AG10803 (cell line): ENCODE measurements at places on chromosomes 6 and 20.

- DNase-seq = no peak
Observed at GRCh38 chr6:80489911-80490635, 383.6 kb downstream of the BCKDHB start.

GRCh38 chr6:3263096-3263495 lies 4.3 kb downstream of the PSMG4 start:
- no peak for DNase-seq

DNA sequence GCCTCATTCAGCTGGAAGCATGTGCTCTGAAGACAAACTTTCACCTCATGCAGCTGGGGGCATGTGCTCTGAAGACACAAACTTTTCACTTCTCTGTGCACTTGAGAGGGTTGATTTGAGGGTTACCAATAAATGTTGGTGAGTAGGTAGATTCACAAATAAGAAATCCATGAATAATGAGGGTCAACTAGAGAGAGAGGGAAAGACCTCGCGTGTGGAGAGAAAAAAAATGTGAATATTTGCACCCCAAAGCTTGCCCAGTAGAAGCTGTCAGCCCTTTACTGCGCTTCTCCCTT lies 43.4 kb downstream of the PSMB1 start:
- no peak for DNase-seq

DNA sequence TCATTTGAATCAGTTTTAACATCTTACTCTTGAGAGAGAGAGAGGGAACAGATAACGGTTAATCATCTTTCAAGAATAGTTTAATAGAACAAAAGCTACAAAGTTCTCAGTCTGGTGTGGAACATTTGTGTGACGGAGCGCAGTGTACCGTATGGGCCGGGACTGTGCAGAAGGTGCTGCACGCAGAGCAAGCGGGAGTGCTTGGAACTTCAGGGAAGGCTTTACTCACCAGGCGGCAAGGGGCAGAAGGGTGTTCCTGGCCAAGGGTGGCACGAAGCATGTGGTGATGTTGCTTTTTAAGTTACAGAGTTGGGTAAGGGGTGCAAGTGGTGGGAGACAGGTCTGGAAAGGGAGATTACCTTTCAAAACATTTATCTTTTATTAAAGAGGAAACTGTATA lies 95.7 kb downstream of the TULP4 start:
- DNase-seq = no peak

DNA sequence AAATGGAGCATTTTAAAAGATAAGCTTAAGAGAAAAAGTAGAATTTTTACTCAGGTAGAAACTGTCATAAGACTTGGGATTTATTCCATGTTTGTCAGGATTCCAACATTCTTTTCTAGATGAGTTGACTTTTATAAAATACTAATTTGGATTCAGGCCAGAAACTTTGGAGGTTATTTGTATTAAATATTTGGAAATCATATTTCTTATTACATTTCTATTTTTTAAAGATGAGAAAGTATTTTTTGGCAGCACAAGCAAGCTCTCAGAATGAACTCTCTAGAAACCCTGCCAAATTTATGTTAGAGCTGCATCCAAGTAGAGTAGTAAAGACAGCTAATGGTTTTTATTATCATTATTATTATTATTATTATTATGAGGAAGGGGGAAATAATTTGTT lies 1014.9 kb upstream of the GJE1 start:
- no peak for DNase-seq

DNA sequence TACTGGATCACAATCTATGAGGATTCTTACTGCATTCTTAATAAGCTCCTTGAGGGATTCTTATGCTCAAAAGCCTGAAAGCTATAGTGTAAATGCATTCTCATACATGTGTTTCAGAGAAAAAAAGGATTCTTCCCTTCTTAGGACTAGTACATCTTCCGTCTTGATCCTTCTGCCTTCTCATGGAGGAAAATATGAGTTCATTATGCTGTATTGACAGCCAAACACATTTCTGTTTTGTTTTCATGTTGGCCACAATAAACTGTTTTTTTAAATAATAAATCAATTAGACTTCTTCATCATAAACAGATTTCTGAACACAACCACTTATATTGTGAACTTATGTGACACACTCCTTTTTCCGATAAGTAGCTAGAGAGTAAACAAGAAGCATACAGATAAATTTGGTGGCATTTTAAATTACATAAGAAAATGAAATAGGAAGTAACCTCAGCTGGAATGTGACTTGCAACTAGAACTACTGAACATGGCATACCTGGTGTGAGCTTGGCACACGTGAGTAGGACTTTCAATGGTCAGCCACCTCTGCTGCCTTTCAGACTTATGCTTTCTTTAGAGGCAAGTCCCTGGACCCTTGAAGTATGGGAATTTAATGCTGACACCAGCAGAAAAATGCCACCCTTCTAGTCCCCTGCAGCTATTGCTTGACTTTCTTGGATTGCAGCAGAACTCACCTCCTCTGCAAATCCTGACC lies 350.4 kb downstream of the BCKDHB start:
- DNase-seq = no peak

DNA sequence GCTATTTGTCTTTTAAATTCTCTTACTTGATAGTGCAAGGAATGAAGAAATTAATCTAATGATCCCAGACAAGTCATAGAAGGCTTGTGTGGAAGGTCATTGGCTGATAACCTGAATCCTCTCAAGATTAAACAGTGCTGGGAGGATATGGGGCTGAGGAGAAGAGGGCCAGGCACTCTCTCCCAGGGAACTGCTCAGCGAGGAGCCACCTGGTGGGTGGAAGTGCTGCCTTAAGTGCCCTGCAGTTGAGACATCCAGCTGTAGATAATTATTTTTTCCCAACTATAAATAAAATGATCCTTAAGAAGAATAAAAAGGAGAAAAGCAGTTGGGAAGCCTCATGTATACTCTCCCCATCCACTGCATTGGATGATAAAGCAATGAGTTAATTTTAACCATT lies 47.9 kb downstream of the BTBD3 start:
- DNase-seq = peak; percentile 6

DNA sequence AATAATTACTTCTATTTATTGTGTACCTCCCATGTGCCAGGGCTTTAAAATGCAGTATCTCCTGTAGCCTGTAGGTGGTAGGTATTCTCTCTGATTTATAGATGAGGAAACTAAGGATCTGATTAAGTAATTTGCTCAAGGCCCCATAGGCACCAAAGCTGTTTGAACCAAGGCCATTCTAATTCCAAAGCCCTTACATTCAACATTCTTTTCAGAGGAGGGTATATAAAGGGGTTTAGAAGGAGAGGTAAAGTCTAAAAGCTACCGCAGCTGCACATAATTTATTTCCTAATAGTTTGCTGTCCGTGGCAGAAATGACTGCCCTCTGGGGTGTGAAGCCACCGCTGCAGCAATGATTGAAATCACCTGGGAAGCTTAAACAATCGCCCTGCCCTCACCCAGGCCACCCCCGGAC lies 95.0 kb upstream of the FAM8A1 start:
- DNase-seq = peak; percentile 39

GRCh38 chr20:34997131-34997561 lies 41.5 kb downstream of the MYH7B start:
- DNase-seq = no peak

DNA sequence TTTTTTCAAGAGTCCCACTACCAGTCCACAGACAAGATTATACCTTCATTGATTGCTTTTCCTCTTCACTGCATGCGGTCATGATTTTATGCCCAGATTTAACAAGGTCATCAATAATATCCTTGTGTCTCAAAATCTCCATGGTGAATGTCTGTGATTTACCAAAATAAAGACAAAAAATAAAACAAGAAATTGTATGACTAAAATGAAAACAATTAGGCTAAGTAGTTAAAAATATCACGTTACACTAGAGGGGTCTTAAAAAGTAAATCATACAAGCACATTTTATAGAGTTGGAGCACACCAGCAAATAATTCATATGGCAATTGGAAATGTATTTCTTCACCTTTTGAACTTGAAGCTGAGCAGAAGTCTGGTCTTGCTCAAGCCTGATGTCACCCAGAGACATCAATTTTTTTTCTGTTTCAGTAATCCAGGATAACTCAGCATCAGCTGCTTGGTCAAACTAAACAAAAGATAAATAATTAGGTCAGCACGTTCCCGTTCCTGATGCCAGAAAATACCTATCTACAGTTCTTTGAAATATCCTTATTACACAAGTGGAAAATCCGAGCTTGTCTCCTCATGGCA lies 125.4 kb downstream of the DST start:
- peak; percentile 69 for DNase-seq

GRCh38 chr6:93419304-93420162 lies at the start of gene EPHA7:
TSS of gene EPHA7 (minus strand) at chr6:93419559. CDS start at chr6:93419341, 218 bp downstream.
- peak; percentile 72 for DNase-seq

DNA sequence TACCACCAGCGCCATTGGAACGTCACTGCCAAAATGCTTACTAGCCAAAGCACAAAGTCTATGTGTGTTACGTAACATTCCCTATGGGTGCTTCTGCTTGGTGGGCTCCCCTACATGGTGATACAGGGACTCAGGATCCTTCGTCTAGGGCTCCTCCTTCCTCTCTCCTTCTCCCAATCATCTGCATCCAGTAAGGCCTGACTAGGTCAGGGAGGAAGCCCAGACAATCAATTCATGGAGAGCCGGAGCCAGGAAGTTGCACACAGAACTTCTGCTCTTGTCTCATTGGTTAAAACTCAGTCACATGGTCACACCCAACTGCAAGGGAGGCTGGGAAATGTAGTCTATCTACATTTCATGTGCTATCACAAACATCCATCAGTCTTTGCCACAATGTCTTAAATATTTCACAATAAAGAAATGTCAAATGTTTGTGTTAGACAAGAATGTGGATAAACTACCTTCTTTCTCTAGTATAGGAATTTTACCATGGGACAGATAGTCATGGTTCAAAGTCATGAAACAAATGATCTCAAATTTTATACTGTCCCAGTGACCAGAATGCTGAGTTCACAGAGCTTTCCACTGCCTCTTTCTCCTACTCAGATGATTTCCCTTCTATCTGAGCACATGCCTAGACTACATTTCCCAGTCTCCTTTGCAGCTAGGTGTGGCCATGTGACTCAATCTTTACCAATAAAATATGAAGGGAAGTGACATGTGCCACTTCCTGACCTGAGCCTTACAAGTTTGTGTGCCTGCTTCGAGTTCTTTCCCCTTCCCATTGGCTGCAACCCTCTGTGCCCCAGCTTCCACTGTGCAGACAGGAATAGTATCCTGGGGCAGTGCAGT lies 9.3 kb upstream of the KCNK15 start:
- DNase-seq = peak; percentile 87

DNA sequence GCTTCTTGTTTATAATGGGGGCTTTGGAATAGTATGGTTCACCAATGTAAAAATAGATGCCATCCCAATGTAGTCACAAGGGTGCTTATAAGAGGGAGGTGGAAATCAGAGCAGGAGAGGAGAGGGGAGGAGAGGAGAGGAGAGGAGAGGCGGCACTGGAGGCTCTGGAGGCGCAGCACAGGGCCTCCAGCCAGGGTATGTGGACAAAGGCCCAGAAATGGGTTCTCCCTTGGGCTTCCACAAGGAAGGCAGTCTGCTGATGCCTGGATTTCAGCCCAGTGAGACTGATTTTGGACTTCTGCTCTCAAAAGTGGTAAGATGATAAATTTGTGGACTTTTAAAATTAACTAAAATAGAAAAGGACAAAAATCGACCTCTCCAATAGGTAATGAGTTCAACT lies 116.8 kb downstream of the RNASET2 start:
- no peak for DNase-seq

DNA sequence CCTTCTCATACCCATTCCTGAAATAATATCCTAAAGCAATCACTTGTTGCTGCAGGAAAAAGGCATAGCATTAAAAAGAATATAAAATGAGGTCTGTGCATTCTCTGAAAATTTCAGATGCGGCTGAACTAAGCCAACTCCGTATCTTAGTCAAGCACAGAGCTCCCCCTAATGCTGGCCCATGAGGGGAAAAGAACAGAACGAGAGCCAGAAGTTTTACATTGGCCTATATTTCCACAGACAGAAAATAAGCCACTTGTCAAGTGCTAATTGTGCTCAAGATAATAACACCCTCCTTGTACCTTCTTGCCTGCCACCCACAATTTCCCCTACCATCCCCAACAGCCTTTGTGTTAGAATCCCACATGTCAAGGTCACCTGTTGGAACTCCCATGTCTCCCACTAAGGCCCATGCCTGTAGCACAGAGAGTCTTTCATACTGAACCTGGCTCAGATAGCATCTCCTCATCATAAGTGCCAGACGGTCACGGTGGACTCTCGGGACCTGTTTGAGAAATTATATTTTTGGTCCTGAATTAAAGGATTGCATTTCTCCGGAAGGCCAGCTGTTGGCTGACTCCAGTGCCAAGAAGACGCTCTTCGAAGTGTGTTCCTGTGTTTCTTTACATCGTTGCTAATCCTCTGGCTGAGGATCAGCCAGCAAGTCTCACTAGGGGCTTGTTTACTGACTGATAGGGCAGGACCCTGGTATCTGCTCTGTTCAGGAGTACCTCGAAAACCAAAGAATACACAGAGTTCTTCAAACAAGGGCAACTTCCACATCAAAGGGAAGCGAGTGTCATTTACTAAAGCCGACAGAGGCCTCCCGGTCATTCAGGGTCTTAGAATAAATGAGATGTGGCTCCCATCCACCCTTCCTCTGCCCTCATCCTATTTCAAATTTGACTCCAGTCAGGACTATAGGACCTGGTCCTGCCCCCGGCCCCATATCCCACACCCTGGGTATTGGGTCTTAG lies 183.4 kb upstream of the FBXL4 start:
- DNase-seq = no peak

DNA sequence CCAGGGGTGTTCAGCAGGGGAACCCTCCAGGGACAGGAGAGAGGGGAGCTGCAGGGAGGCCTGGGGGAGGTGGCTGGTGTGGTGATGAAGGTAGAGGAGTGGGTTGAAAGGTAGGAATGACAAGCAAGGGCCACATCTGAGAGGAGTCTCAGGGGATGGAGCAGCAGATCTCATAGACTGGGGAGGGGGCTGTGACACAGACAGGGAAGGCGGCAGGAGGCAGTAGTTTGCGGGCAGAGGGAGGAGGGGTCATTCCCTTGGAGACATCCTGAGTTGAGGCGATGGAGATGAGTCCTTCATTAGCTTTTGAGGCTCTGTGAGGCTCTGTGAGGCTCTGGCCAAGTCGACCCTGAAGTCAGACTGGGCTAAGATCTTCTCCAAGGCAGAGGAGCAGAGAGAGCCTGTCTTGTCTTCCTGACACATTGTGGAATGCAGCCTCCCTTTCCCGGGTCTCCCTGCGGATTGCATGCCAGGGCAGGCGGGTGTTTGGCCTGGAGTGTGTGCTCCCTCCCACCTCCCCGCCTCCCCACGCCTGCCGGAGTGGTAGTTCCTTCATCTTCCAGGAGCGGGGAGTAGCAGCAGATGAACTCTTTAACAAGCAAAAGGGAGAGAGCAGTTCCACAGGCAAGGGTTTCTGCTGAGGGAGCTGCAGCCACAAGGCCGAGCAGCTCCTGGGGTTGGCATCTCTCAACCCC lies 34.3 kb upstream of the MLN start:
- DNase-seq = peak; percentile 70

- peak; percentile 5 for DNase-seq
Observed at GRCh38 chr20:44247586-44248409, 690 bp downstream of the GDAP1L1 start.

GRCh38 chr6:111980143-111980542 lies 73.8 kb upstream of the CCN6 start:
- DNase-seq = peak; percentile 80

DNA sequence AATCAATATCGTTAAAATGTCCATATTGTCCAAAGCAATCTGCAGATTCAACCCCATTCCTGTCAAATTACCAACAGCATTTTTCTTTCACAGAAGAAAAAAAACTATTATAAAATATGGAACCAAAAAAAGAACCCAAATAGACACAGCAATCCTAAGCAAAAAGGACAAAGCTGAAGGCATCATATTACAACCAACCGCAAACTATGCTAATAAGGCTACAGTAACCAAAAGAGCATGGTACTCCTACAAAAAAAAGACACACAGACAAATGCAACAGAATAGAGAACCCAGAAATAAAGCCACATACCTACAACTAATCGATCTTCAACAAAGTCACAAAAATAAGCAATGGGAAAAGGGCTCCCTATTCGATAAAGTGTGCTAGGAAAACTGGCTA lies 49.2 kb downstream of the RNGTT start:
- DNase-seq = peak; percentile 4
